ENCODE measurements at places on chromosomes 5 and 9.

GRCh38 chr9:136840877-136841645 lies 1.2 kb upstream of the AJM1 start:
- no peak for DNase-seq

- DNase-seq = no peak
Observed at GRCh38 chr9:72383978-72384709, 19.1 kb upstream of the ZFAND5 start.

DNA sequence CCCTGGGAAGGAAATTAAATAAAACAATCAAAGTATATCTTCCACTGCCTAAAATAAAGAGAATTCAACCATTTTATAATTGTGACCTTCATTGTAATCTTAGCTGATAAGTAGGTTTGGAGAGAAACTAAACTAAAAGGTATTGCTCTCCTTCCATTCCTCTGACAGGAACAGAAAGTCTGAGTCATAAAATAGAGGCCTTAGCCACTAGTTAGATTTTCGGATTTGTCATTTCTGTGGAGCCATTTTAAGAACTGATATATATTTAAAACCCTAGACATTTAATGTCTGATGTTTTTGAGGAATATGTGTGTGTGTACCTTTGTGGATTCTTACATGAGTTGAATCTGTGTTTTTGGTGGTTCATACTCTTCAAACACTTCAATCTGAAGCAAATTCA lies 11.8 kb upstream of the TMC1 start:
- no peak for DNase-seq

DNA sequence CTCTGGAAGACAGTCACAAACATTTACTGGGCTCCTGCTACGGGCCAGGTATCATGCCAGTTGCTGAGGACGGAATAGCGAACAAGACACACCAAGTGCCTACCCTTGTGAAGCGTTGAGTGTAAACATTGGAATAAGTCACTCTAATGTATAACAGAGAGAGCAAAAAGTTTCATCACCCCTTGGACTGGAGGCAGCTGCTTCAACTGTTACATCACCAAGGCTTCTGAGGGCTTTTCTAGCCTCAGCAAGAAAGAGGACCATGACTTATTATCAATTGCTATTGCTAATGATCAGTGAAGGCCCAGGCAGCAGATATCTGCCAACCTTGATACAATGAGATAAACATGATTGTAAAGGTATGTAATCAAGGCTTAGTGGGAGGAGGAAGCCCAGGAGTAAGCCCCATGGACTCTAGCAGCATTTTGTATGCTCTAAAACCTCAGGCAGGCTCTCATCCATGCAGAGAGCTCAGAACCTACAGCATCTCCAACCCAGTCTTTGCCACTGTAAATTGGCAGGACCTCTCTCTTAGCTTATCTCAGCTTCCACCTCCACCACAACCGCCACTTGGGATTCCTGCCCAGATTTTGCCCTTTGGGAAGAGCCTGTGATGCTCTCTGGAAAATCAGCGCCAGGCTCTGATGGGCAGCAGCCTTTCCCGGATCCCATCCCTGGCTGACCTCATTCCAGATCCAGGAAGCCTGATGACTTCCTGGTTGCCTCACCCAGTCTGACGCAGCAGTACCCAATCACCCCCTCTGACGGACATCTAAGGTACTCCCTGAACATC lies 54.5 kb downstream of the ADAM19 start:
- no peak for DNase-seq

GRCh38 chr5:117296872-117297271 lies 722.2 kb upstream of the SEMA6A start:
- DNase-seq = no peak

GRCh38 chr5:89072842-89073672 lies 190.1 kb upstream of the MEF2C start:
- no peak for DNase-seq

DNA sequence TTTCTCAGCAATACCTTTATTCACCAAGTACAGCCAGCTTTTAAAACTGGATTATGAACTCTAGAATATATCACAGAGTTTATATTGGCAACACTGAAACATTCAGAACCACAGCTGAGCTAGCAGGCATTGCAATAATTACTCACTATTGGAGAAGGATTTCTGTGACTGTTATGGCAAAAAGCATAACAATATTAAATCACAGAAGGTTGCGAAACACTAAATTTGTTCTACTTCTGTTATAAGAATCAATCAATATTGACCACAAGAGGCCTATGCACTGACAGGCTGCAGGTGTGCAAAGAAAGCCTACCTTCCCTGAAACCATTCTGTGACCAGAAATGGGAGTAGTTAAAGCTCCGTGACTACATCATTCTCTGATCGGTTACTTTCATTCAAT lies 59.2 kb downstream of the AP3B1 start:
- DNase-seq = no peak

DNA sequence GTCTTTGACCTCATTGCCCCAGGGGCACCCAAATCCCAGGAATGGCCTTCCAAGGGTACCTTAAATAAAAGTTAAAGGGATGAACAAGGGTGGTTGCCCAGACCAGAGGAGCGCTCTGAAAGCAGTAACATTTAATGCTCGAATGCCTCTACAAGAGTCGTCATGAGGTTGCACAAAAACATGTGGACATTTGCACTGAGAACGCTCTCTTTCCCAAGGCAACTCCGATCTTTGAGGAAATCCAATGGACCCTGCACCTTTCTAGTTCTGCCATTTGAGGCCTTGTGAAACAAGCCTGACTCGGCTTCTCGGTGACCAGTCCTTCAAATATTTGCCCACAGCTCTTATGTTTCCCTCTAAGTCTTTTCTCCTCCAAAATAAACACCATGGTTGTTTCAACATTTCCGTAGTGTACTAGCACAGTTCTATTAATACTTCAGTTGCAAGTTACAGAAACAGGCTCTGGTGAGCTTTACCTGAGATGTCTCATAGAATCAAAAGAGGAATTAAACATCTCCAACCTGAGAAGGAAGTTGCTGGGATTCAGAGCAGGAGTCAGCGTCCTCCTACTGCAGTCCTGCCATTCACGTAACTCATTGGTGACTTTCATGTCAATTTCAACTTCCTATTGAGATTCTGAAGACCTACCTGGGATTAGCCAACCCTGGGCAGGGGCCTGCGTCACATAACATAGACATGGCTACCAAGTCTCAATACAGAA lies 168.8 kb upstream of the RAI14 start:
- no peak for DNase-seq

DNA sequence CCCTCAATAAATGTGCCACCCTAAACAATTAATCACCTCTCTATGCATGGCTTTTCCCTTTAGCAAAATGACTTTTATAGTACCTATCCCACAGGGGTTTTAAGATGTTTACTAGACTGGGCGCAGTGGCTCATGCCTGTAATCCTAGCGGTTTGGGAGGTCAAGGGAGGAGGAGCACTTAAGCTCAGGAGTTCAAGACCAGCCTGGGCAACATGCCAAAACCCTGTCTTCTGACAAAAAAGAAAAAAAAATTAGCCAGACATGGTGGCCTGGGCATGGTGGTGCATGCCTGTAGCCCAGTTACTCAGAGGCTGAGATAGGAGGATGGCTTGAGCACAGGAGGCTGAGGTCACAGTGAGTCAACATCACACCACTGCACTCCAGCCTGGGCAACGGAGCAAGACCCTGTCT lies 13.5 kb downstream of the SH3TC2 start:
- no peak for DNase-seq

- peak; percentile 27 for DNase-seq
Observed at GRCh38 chr5:170070556-170071412, 34.9 kb upstream of the FOXI1 start.

DNA sequence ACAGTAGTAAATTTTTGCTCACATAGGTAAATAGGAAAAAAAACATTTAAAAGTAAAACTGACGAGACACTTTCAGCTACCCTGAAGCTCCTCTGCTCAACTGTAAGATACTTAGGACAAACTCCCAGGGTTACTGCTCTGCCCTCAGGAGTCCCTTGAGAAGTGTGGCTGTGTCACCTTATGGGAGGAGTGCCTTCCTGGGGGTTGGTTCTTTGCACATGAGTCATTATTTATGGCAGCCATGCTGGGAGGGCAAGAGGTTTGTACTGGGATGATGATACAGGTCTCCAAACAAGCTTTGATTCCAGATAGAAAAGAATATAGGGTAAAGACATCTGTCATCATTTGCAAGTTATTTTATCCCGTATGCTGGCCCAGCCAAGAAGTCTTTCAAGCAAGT lies 45.9 kb downstream of the TTC1 start:
- no peak for DNase-seq

DNA sequence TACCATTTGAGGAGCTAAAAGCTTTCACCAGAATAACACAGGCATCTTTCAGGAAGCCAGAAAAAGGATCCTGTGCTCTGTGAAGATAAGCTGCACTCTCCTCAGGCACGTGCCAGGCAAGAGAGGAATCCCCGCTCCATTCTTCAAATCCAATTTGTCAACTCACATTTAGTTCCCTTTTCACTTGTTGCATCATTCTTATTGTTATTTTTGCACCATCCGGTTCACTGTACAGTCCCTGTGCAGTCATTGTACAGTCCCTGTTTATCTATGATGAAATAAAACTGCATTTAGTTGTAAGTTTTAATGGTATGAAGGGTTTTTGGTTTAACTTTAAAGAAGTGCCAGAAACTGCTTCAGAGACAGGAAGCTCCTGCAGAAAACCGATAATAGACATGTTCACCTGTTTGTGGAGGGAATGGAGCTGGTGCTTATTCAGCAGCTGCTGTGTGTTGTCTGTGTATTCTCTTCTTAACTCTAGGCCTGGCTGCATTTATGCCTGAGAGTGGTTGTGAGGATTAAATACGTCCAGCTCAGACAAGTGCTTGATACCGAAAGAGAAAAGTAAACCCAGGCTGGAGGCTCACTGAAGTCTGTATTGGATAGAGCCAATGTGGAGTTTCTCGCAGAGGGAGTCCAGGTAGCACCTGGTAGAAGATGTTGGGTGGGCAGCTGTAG lies 22.4 kb downstream of the IFNW1 start:
- DNase-seq = no peak

DNA sequence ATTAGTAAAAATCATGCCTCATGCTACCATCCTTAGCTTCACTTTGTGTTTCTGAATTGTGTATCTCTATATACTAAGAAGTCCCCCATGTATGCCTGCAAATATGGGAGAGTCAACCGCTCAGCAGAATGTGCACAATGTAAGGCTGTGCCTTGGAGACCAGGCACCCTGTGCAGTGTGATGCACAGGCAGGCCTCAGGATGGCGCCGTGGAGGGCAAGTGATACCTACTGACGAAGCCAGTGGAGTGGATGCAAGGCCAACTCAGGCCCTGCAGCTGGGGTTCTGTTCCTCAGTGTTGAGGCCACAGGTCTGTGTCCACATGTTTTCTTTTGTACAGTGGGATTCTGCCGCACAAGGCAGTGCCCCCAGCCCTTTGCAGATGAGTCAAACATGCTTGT lies 28.4 kb downstream of the SYK start:
- DNase-seq = no peak

DNA sequence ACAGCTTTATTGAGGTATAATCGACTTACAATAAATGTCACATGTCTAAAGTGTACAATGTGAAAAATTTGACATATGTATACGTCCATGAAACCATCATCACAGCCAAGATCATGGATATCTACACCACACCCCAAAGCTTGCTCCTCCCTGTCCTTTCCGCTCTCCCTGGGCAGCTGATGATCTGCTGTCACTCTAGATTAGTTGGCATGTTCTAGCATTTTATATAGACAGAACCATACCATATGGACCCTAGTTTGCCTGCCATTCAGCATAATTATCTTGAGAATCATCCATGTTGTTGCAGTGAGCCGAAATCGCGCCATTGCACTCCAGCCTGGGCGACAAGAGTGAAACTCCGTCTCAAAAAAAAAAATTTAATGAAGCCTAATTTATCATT lies 42.5 kb downstream of the ERGIC1 start:
- DNase-seq = no peak
